ENCODE measurements at places on chromosomes 6 and 20. TPM values are rescaled to one million over a fixed set of nuclear protein-coding genes. Genes with fewer than 3 reads are reported as not detected.
A peak's percentile ranks its signal among the peaks of the same experiment; 100 is the strongest.

The PERP gene
- 4.6 TPM for total RNA-seq

The CDSN gene
- total RNA-seq: not detected

The MLN gene
- not detected for total RNA-seq

The GPX5 gene
- total RNA-seq: not detected

The SLC17A9 gene
- 10.2 TPM for total RNA-seq

- H3K27me3 ChIP-seq: peaks cover 5% of the 10 kb centered on the region
- DNase-seq: no peak
- peak overlapping the region; percentile 92 for H3K4me3 ChIP-seq
- H3K4me1 ChIP-seq: peaks cover 24% of the 10 kb centered on the region
Measured at GRCh38 chr6:27760464-27760863, 151.7 kb downstream of the OR2B2 start.

- DNase-seq: no peak
- no peaks in the 10 kb centered on the region for H3K27me3 ChIP-seq
- H3K36me3 ChIP-seq: no peaks in the 10 kb centered on the region
Measured at GRCh38 chr6:38420207-38420606, 219.5 kb downstream of the BTBD9 start.

GRCh38 chr6:163585932-163586437 is 171.5 kb downstream of the QKI start:
- H3K27me3 ChIP-seq: no peaks in the 10 kb centered on the region
- no peaks in the 10 kb centered on the region for H3K4me1 ChIP-seq
- DNase-seq: no peak
- no peak overlapping the region for H3K4me3 ChIP-seq
- no peak overlapping the region for H3K27ac ChIP-seq

GRCh38 chr6:126307849-126308248 is 32.1 kb upstream of the CENPW start:
- H3K4me1 ChIP-seq: no peaks in the 10 kb centered on the region
- H3K27me3 ChIP-seq: no peaks in the 10 kb centered on the region
- H3K4me3 ChIP-seq: no peak overlapping the region

GRCh38 chr6:73248192-73248903 is 14.6 kb downstream of the KHDC1 start:
- no peak overlapping the region for H3K27ac ChIP-seq
- H3K27me3 ChIP-seq: peaks cover 6% of the 10 kb centered on the region
- H3K4me3 ChIP-seq: no peak overlapping the region
- H3K4me1 ChIP-seq: no peaks in the 10 kb centered on the region
- H3K36me3 ChIP-seq: no peaks in the 10 kb centered on the region
